Cardiac muscle cell (in vitro differentiated cells and primary cell): ENCODE measurements at places on chromosomes 4 and X. TPM values are rescaled to one million over a fixed set of nuclear protein-coding genes. Genes with fewer than 3 reads are reported as not detected.

Gene GPR173
- 4.8 and 12.6 TPM in 2 replicates for total RNA-seq

- no peaks in the 10 kb centered on the region for H3K4me1 ChIP-seq
- H3K27ac ChIP-seq, result no peak overlapping the region
- H3K36me3 ChIP-seq, result no peaks in the 10 kb centered on the region
- no peaks in the 10 kb centered on the region for H3K27me3 ChIP-seq
- DNase-seq, result no peak
- no peak overlapping the region for H3K4me3 ChIP-seq
Observed at GRCh38 chr4:94947681-94948108, 189.9 kb downstream of the BMPR1B start.

GRCh38 chr4:109278594-109279031 lies 23.8 kb downstream of the COL25A1 start:
- DNase-seq, result no peak
- H3K4me1 ChIP-seq, result no peaks in the 10 kb centered on the region

- no peak overlapping the region for H3K27ac ChIP-seq
- no peak for DNase-seq
- H3K4me1 ChIP-seq, result no peaks in the 10 kb centered on the region
- no peak overlapping the region for H3K4me3 ChIP-seq
Observed at GRCh38 chr4:53552711-53553110, 38.6 kb downstream of the LNX1 start.

DNA sequence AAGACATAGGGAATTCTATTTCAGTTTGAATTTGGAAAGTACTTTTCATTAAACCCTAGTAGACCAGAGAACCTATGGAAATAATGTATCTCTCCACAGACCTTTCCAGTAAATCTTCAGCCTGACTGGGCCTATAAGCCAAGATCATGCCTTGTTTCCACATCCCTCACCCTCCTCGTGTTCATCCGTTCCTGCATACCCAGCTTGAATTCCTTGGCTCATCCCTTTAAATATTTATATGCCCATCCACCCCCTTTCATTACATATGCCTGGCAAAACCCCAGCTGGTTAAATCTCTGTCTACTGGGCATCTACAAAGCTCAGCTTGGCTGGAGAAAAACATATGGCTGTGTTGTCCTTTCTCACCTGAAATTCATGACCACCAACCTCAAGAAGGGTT lies 32.4 kb downstream of the SLC2A9 start:
- DNase-seq, result no peak
- no peaks in the 10 kb centered on the region for H3K27me3 ChIP-seq
- H3K4me3 ChIP-seq, result no peak overlapping the region

DNA sequence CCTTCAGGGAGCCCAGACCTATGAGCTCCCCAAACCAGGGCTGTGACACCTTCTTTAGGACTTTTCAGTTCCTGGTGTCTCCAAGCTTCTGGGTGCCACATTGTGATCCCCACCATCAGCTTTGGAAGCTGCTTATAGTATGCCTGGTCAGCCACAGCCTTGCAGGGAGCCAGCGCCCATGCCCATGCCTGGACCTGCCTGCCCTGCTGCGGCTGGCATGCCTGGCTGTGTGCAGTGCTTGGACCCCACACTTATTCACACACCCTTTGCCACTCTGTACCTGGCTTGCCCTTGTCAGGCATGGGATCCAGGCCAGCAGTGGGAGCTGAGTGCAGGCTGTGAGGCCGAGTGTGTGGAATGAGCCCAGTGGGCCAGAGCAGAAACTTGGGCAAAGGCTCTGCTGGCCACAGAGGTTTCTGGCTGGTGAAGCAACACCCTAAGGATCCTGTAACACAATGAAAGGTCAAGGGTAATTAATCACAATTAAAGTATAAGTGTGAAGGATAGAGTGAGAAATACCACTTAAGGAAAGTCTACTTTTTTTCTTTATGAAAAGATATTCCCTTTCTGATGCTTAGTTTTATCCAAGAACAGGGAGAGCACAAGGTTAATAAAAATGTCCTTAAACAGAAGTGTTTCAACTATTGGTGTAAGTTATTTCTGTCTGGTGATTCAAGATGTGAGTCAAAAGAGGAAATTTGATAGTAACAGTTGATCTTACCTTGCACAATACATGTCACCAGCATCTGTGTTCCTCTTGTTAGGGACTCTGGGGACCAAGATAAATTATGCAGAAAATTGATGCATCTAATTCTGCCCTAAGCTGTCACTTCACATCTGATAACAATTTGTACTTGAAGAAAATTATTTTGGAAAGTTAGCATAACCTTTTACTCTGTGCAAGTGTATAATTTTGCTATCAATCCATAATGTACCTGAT lies 161.8 kb downstream of the FAM47A start:
- H3K4me3 ChIP-seq, result no peak overlapping the region
- no peak overlapping the region for H3K27ac ChIP-seq

DNA sequence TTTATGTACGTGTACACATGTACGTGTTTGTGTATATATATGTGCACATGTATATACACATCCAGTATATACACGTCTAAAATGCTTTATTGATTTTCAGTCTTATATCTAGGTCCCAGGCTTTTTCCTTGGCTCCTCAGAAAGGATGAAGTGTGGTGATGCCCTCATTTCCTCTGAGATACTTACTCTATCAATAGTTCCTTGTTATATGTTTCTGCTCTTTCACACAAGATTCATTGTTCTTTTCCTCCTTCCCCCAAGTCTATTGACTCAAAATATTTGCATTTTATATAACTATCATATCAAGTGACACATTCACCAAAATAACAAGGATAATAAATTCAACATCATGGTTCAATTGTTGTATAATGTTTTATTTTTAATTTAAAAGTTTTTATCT lies 359.2 kb downstream of the EPHA5 start:
- H3K27ac ChIP-seq, result no peak overlapping the region
- H3K36me3 ChIP-seq, result no peaks in the 10 kb centered on the region
- H3K27me3 ChIP-seq, result no peaks in the 10 kb centered on the region
- no peak for DNase-seq
- H3K4me3 ChIP-seq, result no peak overlapping the region

DNA sequence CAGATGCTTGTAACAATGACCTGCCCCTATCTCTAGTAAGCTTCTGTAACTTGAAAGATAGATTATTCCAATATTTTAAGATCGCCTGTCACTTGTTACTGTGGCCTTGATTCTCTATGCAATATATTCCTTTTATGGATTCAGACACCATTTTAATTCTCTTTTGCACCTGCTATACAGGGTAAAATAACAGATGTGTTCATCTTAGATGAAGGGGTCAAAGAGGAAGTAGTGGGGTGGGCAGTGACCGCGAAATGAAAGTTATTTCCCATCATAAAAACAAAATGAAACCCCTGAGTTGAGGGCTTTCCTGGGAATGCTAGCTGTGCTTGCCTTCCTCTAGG lies 175.9 kb downstream of the TSPAN5 start:
- H3K27ac ChIP-seq, result no peak overlapping the region
- no peak overlapping the region for H3K4me3 ChIP-seq
- no peaks in the 10 kb centered on the region for H3K36me3 ChIP-seq
